ENCODE measurements at places on chromosomes 6 and 20.
A peak's percentile ranks its signal among the peaks of the same experiment; 100 is the strongest.

DNA sequence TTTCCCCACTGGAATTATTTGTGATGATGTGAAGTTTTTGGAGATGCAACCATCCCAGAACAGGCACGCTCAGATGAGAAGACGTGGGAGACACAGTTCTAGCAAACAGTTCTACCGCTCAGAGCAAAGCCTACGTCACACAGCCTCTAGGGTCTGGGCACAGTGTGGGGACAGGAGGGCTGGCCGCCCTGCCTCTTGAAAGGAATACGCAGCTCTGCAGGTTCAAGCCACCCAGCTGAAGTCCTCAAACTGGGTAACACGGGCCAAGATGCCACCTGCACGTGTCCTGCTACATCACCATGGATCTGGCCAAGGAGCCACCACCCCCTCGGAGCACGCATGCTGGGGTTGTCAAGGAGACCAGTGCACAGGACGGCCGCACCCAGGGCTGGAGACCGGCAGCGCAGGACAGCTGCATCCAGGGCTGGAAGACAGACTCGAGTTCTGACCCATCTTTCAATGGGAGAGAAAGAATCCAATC is 75.0 kb downstream of the NOL4L start:
- DNase-seq: no peak

- DNase-seq: peak; percentile 64
Observed at GRCh38 chr6:42050297-42051267, at the start of gene TAF8. Gene TAF8 (plus strand): TSS chr6:42050524. CDS start chr6:42050542, 18 bp downstream.

- peak; percentile 9 for DNase-seq
Observed at GRCh38 chr6:130018744-130019325, 454 bp downstream of the L3MBTL3 start.

GRCh38 chr6:141451181-141451510 is 681.6 kb upstream of the GJE1 start:
- no peak for DNase-seq

DNA sequence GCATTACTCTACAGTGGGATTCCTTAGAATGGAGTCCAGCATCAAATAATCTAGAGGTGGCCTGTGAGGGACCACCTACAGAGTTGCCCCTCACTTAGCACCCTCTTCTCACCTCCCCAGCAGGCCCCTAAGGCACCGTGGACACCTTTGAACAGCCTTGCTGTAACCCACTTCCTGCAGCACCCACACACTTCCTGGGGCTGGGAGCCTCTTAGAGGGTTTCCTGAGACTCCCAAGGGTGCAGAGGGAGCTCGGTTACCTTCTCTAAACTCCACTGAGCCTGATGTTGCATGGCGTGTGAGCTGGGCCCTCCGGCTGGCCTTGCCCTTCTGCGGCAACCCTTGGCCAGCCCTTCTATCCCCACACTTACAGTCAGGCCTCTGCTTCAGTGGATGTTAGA is 7.3 kb upstream of the SIRPG start:
- DNase-seq: no peak

DNA sequence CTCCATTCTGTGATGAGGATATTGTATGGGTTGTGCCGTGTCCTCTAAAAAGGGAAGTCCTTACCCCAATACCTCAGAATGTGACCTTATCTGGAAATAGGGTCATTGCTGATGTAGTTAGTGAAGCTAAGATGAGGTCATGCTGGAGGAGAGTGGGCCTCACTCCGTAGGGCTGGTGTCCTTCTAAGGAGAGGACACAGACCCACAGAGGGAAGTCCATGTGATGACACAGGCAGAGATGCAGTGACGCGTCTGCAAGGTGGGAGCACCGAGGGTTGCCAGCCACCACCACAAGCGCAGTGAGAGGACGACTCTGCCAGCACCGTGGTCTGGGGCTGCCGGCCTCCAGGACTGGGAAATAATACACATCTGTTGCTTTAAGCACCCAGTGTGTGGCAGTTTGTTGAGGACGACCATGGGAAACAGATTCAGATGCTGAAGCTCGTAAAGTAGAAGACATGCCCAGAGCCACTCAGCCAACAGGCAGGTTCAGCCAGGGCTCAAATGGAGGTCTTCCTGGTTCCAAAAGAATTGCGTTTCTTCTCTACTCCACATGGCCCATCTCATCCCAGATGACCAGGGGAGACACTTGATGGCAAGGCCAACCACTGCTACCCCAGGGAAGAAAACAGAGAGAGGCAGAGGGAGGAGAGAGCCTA is 59.2 kb upstream of the DUSP22 start:
- no peak for DNase-seq

DNA sequence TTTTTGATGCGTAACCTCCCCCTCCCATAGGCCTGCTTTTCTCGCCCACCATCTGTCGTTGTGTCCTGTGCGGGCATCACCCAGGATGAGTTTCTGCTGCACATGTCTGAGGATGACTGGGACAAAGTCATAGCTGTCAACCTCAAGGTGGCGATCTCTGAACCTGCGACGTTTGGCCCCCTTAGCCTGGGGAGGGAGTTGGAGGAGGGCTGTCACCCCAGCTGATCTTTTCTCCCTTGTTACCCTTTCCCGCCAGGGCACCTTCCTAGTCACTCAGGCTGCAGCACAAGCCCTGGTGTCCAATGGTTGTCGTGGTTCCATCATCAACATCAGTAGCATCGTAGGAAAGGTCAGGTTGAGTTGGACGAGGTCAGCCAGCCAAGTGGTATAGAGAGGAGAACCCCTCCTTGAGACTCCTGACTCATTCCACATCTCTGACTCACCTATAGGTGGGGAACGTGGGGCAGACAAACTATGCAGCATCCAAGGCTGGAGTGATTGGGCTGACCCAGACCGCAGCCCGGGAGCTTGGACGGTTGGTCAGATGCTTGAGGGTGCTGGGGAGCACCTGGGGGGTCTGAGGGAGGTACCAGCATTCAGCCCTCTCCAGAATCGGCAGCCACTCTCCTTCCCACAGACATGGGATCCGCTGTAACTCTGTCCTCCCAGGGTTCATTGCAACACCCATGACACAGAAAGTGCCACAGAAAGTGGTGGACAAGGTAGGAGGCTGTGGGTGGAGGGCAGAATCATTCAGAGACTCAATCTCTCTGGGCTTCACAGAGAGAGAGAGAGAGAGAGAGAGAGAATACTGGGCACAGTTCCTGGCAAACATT is 954 bp downstream of the HSD17B8 start:
- no peak for DNase-seq

DNA sequence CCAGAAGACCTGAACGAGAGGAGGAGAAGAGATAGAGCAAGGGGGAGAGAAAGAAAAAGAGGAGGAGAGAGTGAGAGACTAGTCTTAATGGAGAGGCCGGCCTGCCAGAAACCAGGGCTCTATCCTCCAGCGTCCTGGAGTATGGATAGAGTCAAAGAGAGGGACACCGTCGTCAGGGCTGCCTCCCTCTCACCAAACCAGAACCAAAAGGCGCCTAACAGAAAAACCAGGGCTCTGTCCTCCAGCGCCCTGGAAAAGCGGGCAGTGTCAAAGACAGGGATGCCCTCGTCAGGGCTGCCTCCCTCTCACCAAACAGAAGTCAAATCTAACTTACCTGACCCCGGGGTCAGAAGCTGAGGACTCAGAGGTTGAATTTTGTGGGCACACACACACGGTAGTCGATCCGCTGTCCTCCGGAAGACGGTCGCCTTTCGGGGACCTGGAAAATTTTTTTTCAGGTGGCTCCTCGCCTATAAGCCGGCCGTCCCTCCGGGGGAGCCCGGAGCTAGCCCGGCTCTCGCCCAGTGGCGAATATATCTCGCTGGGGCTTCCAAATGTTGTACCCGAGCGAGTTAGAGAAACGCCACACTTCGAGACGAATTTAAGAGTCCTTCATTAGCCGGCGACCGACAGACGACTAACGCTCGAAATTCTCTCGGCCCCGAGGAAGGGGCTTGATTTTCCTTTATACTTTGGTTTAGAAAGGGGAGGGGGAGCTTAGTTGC is 148.2 kb downstream of the TRIM27 start:
- DNase-seq: no peak

- no peak for DNase-seq
Observed at GRCh38 chr6:50655848-50656453, 57.4 kb upstream of the TFAP2D start.

DNA sequence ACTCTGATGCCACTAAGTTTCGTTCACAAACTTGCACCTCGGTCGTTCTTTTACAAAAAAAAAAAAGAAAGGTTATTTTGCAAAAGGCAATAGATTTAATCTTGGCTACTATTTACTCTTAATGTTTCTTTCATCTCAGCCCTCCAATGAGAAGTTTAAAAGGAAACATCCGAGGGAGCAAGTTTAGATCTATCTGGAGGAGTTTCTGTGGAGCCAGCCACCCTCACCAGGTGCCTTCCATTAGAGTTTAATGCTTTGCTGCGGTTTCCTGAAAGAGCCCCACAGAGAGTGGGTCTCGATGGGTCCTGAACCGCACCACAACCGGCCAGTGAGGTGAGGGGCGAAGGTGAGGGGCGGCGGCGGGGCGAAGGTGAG is 632 bp downstream of the PRKN start:
- DNase-seq: no peak

DNA sequence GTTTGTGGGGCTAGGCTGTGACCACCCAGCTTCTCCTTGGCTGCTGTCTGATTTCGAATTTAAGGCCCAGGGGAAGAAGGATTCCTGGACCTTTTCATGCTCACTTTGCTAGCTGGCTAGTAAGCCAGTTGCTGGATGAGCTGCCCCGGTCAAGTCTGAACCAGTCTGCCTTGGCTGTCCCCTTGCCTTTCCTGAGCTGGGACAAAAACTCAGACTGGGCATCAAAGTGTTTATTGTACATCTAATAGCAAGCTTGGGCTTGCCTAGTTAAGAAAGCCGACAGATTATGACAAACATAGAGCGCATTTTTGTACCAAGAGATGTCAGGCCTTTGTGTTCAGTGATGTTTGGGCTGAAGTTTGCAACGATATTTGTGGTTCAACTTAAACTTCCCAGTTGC is 750 bp upstream of the PAK5 start:
- DNase-seq: no peak

DNA sequence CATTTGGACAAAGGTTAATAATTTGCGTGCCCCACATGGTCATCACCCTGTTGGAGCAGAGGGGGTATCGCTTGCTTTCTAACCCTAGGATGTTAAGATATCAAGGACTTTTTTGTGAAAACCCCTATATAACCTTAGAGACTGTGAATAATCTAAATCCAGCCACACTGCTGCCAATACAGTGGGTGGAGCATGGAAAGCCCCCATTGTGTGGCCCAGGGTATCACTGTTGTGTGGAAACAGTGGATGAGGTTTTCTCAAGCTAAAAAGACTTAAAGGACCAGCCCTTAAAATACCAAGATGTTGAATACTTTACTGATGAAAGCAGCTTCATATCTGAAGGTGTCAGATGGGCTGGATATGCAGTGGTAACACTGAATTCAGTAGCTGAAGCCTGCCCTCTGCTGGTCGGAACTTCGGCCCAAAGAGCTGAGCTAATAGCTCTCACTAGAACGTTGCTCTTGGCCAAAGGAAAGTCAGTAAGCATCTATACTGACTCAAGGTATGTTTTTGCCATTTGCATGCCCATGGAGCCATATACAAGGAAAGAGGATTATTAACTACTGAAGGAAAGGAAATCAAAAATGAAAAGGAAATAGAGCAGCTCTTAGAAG is 695.2 kb downstream of the PHF3 start:
- DNase-seq: no peak

GRCh38 chr6:142030115-142030619 is 102.6 kb upstream of the GJE1 start:
- DNase-seq: no peak

DNA sequence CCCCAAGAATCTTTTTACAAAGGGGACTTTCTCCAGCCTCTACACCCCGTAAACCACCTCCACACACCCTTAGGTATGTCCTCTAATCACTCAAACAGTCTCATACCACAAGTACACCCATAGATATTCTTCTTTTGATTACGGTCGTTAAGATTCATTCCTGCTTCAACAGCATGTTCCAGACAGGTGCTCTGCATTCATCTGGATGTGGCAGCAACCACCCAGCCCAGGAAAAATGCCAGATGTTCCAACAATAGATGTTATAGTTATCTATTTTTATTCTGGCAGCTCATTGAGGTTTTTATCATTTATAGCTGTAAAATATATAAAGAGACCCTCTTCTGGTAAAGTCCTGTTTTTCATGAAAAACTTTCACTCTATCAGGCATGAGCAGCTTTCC is 60.7 kb downstream of the SIM1 start:
- DNase-seq: no peak

- DNase-seq: no peak
Observed at GRCh38 chr6:135901774-135902524, 50.4 kb downstream of the PDE7B start.

DNA sequence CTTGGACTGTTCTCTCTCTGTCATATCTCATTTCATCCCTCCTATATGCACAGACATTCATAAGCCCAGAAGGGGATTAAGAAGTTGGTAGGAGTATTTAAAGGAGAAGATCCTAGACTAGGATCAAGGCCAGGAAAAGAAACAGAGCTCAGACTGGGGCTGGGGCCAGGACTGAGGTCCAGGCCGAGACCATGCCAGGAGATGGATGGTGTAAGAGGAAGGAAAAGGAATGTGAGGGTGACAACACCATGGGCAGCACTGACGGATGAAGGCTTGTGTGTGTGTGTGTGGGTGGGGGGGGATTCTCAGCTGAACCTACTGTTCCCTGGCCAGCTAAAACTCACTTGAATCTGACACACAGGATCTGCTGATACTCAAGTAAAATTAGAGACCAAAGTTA is 182.1 kb downstream of the KIF6 start:
- DNase-seq: no peak

GRCh38 chr6:71619836-71620235 is 266.5 kb upstream of the RIMS1 start:
- DNase-seq: no peak

DNA sequence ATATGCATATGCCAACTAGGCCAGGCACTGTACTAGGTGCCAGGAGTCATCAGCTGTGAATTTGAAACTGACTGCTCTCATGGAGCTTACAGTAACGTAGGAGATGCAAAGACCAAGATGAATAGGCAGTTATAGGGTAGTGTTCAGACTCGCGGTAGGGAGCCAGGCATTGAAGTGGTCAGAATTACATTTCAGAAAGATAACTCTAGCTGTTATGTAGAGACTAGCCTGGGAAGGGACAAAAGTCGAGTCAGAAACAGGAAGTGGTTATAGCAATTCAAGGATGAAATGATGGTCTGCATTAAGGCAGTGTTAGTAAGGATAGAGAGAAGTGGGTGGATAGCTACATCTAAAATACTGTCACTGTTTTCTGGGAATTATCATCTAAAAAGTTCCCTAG is 56.6 kb downstream of the PCMT1 start:
- no peak for DNase-seq

- DNase-seq: no peak
Observed at GRCh38 chr20:44137266-44137801, 49.7 kb downstream of the JPH2 start.

DNA sequence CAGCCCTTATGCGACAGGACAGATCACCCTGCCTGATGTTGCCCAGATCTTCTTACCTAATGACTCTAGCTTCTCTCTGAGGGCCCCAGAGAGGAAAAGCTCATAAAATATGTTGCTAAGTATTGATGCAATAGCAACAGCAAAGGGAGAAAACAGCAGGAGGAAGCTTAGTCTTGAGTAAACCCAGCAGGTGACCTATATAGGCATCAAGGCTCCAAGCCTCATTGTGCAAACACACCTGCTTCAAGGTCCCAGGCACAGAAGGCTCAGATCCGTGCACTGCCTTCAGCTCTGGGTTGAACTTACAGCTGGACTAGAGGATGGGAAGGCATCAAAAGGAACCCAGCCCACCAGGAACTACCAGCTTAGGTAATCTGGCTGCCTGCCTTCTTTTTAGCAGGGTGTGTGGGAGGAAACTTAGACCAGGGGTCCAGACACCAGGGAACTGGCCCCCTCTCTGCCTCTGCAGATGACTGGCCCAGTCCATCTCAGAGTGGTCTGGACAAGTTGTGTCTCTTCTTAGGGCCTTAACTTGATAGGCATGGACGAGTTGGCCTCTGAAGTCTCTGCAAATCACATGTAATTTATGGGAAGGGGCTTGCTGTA is 34.4 kb downstream of the TGM3 start:
- DNase-seq: no peak

GRCh38 chr20:1841554-1842140 is 53.6 kb upstream of the SIRPA start:
- DNase-seq: no peak
